ENCODE measurements at places on chromosomes 2 and 18. TPM values are rescaled to one million over a fixed set of nuclear protein-coding genes. Genes with fewer than 3 reads are reported as not detected.

DNA sequence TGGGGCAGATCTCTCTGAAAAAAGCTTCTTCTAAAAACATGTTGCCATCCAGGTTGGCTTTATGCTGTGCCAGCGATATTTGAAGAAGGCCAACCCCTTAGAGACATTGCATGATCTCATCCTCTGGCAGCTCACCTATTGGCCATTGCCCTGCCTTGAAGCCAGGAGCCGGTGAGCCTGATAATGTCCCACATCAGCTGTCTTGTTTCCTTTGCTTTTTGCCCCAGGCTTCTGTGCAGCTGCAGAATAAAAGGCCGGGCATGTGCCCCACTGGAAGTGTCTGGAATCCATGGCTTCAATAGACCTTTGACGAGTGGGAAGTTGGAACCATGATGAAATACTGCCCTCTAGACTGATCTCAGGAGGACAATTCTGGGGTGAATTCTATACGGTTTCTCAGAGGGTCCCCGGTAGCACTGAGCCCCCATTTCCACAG lies 523.5 kb upstream of the ZEB2 start:
- no peaks in the 10 kb centered on the region for H3K4me1 ChIP-seq
- H3K27me3 ChIP-seq = no peaks in the 10 kb centered on the region
- DNase-seq = no peak
- H3K36me3 ChIP-seq = no peaks in the 10 kb centered on the region
- no peak overlapping the region for H3K4me3 ChIP-seq

SULT1C2 gene
- 0.13 TPM for total RNA-seq

DNA sequence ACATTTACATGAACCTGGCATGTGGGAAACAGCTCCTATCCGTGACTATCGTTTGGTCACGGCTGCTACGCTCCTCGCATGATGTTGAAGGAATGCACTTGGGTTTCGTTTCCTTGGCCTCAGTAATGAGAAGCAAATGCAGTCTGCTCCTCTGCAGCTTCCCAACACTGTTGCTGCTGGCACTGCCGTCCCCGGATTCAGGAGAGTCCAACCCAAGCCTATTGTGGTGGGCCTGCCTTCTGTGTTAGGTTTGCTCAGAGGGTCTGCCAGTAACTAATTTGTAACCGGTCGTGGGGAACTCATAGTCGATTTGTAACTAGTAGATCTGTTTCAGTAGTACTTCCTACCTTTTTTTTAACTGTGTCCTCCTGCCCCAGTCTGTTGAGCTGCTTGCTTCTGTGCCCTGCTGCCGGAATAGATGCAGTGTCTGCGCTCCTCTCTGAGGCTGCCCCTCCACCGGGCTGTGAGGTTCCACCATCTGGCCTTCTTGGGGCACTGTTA lies 58.4 kb downstream of the WDSUB1 start:
- H3K36me3 ChIP-seq = peaks cover 49% of the 10 kb centered on the region
- H3K27ac ChIP-seq = peak overlapping the region; percentile 68
- peak; percentile 74 for DNase-seq
- no peaks in the 10 kb centered on the region for H3K27me3 ChIP-seq
- H3K4me3 ChIP-seq = no peak overlapping the region
- peaks cover 50% of the 10 kb centered on the region for H3K4me1 ChIP-seq

DNA sequence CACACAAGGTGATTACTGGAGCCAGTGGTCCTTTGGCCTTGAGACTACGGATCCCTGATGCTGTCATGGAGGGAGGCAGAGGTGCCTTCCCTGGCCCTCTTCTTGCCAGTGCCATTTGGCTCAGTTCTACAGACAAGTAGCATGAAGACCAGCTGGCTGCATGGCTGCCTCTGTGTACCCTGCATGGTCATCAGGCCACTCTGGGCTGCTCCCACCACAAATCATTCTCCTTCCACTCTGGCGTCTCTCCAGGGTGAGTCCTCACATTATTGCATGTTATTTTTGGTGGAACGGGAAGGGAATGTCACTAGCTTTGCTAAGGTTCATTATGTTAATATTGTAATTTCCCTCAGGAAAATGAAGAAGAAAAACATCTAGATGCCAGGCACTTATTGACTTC lies 229.8 kb downstream of the VAPA start:
- H3K4me3 ChIP-seq = no peak overlapping the region
- H3K4me1 ChIP-seq = peaks cover 40% of the 10 kb centered on the region
- no peaks in the 10 kb centered on the region for H3K27me3 ChIP-seq
- DNase-seq = peak; percentile 75
